IMR-90 (cell line): ENCODE measurements at places on chromosomes 11 and 22. TPM values are rescaled to one million over a fixed set of nuclear protein-coding genes. Genes with fewer than 3 reads are reported as not detected.

DNA sequence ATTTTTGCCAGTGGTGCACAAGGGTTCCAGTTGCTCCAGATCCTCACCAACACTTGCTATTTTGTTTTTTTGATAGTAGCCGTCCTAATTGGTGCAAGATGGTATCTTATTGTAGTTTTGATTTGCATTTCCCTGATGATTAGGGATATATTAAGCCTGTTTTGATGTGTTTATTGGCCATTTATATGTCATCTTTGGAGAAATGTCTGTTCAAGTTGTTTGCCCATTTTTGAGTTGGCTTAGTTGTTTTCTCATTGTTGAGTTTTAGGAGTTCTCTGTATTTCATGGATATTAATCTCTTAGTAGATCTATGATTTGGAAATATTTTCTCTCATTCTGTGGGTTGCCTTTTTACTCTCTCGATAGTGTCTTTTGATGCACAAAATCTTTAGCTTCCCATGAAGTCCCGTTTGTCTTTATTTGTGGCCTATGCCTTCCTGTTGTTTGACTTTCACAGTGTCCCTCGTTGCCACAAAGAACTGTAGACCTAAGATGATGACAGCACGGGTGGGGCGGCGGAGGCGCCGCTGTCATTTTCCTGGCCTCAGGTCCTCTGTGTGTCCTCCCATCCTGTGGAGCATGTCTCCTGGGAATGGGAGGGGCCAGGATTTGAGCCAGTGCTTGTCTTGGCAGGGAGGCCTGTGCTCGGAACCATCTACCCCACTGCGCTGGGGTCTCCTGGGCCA lies 33.5 kb downstream of the LRP5 start:
- no peak overlapping the region for H3K27ac ChIP-seq
- no peak overlapping the region for H3K4me3 ChIP-seq
- H3K4me1 ChIP-seq = peaks cover 13% of the 10 kb centered on the region; the same call in 1 of the 2 replicates
- DNase-seq = no peak
- no peaks in the 10 kb centered on the region for H3K27me3 ChIP-seq
- H3K36me3 ChIP-seq = peaks cover 5% of the 10 kb centered on the region; the same call in 1 of the 2 replicates

Gene PGA5
- not detected in 2 replicates for total RNA-seq

DNA sequence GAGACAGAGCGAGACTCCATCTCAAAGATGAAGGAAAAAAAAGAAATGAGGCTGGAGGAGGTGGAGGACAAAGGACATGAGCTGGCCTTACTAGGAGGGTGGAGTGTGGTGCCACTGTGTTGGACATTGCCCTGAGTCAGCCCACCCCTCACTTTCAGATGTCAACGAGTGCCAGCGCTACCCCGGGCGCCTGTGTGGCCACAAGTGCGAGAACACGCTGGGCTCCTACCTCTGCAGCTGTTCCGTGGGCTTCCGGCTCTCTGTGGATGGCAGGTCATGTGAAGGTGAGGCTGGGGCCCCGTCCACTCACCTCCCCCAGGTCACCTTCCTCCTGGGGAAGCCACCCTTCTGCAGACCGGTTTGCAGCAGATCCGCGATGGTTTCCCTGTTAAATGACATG lies 40.6 kb downstream of the FBLN1 start:
- no peak for DNase-seq
- H3K27me3 ChIP-seq = no peaks in the 10 kb centered on the region
- H3K4me1 ChIP-seq = peaks cover 10% of the 10 kb centered on the region
- no peak overlapping the region for H3K27ac ChIP-seq
- peaks cover 84% of the 10 kb centered on the region for H3K36me3 ChIP-seq

DNA sequence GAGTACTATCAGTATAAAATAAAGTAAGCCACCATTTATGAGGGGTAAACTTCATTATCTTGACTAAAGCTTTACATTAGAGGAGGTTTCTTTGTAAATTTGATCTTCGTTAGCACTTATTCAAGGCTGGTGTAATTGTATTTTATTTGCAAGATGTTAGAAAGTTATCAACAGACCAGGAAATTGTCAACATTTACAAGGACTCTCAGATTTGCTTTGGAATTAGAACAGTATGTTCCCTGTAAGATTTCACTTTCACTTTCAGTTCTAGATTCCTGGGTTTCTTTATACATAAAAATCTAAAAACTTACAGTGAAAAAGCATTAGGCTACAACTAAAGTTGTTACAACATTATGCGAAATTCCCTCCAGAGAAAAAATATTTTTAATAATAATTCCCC lies 4.6 kb upstream of the BIRC3 start:
- H3K27ac ChIP-seq = no peak overlapping the region
- peak overlapping the region; percentile 24; the same call in 1 of the 2 replicates for H3K4me3 ChIP-seq
- no peaks in the 10 kb centered on the region for H3K36me3 ChIP-seq
- peaks cover 5% of the 10 kb centered on the region for H3K4me1 ChIP-seq
- H3K27me3 ChIP-seq = no peaks in the 10 kb centered on the region
- peak; percentile 40 for DNase-seq
